GM23248 (cell line): ENCODE measurements at places on chromosomes 2 and 18. TPM values are rescaled to one million over a fixed set of nuclear protein-coding genes. Genes with fewer than 3 reads are reported as not detected.

DNA sequence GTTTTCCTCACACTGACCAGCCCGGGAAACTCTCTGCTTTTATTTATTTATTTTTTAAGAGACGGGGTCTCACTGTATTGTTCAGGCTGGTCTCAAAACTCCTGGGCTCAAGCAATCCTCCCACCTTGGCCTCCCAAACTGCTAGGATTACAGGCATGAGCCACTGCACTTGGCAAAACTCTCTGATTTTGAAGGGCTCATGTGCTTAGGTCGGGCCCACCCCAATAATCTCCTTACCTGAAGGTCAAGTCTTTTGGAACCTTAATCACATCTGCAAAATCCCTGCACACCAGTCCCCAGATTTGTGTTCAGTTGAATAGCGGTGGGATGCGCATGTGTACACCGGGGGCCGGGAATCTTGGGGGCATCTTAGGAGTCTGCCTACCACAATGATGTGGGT, 7.7 kb upstream of the ECEL1 start:
- no peak for DNase-seq

DNA sequence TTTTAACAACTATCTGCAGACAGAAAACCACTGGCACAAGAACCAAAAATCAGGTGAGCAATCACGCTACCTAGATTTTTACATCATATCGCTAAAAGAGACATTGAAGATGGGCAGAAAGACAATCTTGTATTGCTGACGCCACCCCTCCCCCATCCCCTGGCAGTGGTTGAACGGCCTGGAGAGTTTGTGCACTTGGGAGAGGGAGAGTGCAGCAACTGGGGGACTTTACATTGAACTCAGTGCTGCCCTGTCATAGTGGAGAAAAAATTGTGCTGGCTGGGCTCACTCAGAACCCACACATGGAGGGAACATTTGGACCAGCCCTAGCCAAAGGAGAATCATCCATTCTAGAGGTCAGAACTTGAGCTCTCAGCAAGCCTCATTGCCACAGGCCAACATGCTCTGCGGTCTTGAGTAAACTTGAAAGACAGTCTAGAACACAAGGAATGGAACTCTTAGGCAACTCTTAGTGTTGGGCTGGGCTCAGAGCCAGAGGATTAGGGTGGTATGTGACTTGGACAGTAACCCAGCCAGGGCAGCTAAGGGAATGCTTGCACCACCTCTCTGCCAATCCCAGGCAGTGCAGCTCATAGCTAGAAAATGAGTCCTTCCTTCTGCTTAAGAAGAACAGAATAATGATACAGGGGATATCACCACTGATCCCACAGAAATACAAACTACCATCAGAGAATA, 220.0 kb upstream of the CYP26B1 start:
- peak; percentile 94 for DNase-seq

GRCh38 chr2:234331566-234331965, 165.3 kb downstream of the ARL4C start:
- DNase-seq = no peak

- no peak for DNase-seq
Observed at GRCh38 chr2:72136933-72137497, 10.6 kb downstream of the CYP26B1 start.

GRCh38 chr18:75170022-75170789, 38.7 kb downstream of the PTGR3 start:
- no peak for DNase-seq

DNA sequence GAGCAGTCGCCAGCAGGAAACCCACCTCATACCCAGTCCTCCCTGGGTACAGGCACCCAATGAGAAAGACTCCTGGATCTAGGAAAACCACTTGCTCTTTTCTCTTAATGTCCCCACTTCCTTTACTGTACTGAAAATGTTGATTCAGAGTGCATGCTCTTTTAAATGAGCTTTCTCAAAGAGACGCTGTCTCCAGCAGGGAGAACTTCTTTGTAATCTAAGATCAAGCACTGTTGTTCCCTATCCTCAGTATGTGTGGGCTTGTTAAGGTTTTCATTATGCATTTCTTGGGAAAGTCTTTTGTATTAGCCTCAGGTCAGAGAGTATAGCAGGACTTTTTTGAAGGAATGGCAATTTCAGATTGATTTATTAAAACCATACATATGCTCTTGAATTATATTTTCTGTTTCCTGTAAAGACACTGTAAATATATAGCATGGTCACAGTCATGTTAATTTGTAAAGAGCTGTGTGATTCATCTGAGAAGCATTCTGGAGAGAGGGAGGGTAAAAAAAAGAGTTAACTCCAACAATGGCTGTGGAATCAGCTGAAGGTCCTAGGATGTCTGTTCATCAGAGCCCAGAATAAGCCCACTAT, 178.1 kb downstream of the MGAT5 start:
- DNase-seq = peak; percentile 58

DNA sequence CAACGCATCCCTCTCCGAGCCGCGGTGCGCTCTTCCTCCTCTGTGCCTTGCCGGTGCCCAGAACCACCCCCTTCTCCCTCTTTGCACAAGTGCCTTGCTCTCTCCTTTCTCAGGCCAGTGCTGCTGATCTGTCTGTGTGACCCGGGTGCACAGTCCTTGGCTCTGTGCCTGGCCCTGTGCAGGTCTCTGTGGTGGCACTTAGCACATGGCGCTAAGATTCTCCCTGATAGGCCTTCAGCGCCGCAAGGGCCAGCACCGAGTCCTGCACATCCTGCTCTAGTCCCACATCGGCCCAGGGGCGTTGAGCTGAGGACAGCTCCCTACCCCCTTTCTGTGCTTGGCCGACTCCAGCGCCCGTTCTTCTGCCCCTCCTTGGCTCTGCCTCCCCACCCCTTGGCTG, 136.1 kb downstream of the NEDD4L start:
- no peak for DNase-seq

DNA sequence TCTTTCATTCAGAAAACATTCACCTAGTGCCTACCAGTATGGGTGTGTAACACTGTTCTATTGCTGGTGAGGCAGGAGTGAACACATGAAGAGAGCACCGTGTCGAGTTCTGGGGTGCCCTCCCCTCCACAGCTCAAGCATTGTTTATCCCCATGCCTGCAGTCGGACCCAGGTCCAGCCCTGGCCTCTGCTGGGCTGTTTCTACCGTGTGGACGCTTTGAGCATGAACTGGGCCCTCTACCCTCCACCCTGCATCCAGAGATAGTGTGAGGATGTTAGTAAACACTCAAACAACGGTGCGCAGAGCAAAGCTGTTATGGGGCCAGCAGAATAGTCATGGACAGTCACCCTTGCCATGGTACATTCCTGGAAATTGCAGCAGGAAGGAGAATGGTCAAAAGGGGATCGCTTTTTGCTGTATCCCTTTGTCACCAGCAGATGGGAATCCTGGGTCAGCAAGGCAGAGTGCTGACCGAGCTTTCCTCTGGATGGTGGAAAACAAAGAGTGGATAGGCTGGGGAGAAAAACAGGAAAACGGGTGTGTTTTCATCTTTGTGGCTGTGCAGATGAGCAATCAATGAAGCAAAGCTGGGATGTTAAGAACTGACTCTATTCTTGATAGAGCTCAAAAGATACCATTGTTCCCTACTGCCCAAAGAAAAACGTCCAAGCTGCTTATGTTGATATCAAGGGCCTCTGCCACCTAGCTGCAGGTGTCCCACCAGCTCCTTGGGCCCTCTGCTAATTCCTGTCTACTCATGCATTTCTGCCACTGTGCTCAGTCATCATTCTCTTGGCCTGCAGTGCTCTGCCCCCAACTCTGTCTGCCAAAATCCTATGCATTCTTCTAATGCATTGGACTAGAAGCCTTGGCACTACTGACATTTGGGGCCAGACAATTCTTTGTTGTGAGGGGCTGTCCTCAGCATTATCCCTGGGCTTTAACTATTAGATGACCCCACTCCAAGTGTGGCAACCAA, 38.7 kb downstream of the REEP1 start:
- DNase-seq = peak; percentile 40

- no peak for DNase-seq
Observed at GRCh38 chr2:235568431-235568830, 74.6 kb downstream of the AGAP1 start.

GRCh38 chr2:3483227-3483985, 35.9 kb downstream of the ADI1 start:
- no peak for DNase-seq

DNA sequence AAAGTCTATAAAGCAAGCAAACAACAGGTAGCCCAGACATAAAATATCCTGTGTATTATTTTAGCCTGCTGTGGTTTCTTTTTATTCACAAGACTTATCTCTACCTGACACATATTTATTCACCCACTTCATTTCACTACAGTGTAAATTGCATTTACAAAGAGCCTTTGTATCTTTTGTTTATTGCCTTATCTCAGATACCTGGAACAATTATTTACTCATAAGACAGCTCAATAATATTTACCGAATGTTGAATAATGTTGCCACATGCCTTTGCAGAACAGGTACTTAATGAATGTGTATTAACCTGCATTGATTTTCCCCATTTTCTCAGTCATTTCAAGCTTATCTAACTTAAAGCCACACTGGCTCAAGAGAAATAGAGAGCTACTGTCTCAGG, 603.6 kb downstream of the FBXO15 start:
- no peak for DNase-seq

GRCh38 chr2:47189635-47190034, 34.5 kb upstream of the STPG4 start:
- DNase-seq = peak; percentile 95

- peak; percentile 47 for DNase-seq
Observed at GRCh38 chr18:74654638-74655037, 57.0 kb downstream of the ZNF407 start.

Gene CHST10
- 6.2 and 12.9 TPM in 2 replicates for total RNA-seq

Gene RUFY4
- not detected in 2 replicates for total RNA-seq

Gene PGAP1
- 5.6 and 6.3 TPM in 2 replicates for total RNA-seq

Gene AMER3
- total RNA-seq = not detected in 2 replicates

Gene GLB1L
- total RNA-seq = 13.4 and 13.5 TPM in 2 replicates

Gene PSMA8
- total RNA-seq = not detected in 2 replicates

Gene MAP3K19
- not detected in 2 replicates for total RNA-seq
